Prostate gland (tissue), 2 donors: ENCODE measurements at places on chromosomes 4 and X.

- DNase-seq = no peak
Observed at GRCh38 chr4:159593681-159594080, 490.8 kb downstream of the RAPGEF2 start.

GRCh38 chr4:40992472-40993295 is 221.7 kb downstream of the APBB2 start:
- no peak for DNase-seq

DNA sequence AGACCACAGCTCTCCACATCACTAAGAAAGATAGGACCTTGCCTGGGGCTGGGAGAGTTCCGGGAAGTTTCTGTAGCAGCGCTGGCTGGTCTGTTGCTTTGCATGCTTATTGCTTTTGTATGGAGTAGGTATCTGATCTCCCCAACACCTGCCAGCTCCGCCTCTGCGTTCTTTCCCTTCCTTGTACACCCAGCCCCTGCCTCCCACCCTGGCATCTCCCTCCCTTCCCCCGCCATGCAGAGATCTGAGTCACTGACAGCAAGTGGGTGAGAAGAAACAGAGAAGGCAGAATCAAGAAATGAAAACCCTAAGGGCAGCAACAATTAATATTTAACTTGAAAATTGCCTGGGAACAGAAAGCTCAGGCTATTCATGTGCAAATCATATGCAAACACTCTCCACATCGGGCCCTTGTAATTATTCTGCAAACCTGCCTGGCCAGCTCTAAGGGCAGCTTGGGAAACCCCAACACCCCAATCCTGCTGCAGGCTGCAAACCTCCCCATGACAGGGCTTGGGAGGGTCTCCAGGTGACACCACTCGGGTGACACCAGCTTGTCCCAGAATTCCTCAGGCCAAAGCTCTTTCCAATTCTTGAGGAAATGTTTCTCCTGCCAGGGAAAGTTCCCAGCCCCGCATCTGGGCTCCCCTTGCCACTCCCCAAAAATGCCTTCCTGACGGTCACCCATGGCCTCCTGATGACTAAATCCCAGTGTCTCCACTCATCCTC is 257.2 kb downstream of the FBXW7 start:
- DNase-seq = no peak

DNA sequence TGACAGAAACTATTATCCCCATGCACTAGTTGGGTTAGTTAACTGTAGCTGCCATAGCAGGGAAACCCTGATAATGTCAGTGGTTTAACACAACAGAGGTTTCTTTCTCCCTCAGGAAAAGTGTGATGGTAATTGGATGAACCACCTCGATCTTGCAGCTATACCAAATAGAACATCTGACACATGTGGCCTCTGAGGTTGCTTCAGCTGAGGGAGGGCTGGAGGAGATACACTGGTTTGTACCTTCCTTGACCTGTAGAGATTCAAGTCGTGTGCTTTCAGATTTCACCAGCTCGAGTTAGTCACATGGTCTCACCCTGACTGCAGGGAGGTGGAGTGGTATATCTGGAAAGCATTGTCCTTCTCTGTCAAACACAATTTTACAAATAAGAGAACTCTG is 147.2 kb upstream of the SFRP2 start:
- no peak for DNase-seq

DNA sequence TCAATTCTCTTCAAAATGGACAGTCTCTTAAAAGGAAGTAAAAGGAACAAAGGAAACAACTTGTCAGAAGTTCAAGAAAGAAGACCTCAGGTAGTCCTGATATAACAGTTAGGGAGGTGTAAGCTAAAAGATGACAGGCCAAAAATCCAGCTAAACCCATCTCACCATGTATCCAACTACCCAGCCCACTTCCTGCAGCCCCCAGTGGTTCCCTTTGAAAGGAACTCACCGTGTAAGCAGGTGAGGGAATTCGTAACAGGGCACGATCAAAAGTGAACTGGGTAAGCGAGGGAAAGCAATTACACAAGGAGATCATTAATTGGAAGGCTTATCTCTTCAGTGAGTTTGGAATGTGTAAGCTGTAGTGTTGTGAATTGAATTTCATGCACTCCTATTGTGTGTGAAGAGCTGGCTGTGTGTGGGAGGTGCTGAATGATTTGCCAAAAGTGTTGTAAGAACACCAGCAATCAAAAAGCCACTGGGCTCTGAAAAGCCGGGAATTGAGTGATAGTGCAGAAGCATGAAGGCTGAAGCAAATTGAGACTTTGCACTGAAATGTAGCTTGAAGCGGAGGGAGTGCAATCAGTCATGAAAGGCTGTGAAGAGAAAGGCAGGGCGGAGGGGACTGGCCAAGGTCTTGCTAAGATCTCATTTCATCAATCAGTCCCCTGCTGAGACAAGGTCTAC is 914.2 kb upstream of the LCORL start:
- no peak for DNase-seq

DNA sequence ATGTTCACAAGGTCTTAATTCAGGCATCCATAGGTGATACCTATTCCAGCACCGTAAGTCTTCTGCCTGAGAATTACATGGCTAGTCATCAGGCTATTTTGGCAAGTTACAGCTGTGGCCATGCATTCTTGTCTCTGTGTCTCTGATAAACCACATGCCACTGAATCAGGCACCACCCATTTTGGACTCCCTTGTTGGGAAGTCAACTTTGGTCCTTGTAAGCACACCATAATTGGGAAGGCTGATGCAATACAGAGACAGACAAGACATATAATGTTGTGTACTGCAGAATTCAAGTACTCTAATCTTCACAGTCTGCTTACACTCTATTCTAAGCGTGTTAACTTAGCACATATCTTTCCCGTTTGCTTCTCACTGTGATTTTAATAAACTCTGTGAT is 483.7 kb upstream of the FTHL17 start:
- no peak for DNase-seq

DNA sequence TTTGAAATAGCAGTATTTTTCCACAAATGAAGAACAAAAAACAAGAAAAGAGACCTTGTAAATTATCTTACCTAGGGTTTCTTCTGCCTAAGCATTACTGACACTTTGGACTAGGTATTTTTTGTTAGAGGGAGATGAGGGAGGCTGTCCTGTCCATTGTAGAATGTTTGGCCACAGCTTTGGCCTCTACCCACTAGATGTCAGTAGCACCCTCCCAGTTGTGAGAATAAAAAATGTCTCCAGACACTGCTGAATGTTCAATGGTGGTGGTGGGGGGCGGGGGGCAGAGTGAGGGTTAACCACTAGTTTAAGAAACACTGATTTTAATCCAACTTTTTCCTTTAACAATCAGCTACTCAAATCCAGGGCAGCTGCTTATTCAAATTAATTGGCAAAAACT is 25.8 kb downstream of the OTUD4 start:
- no peak for DNase-seq

DNA sequence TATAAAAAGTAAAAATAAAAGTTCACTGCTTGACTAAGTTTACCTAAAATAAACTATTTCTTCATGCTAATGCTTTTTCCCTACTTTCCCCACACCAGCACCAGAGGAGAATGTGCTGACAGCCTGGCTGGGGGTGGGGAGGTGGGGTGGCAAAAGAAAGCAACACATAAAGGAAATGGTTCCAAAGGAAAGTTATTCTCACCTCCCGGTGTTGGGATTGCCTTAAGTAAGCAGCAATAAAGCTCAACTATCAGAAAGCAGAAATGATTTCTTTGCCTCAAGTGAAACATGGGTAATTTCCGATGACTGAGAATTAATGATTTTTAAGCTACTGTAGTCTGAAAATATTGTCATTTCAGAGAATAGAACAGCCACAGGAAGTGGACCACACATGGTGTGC is 84.5 kb upstream of the DKK2 start:
- no peak for DNase-seq

GRCh38 chr4:163536091-163536490 is 41.6 kb downstream of the TMA16 start:
- DNase-seq = no peak

- no peak for DNase-seq
Observed at GRCh38 chrX:477441-478012, 90.8 kb upstream of the PPP2R3B start.

DNA sequence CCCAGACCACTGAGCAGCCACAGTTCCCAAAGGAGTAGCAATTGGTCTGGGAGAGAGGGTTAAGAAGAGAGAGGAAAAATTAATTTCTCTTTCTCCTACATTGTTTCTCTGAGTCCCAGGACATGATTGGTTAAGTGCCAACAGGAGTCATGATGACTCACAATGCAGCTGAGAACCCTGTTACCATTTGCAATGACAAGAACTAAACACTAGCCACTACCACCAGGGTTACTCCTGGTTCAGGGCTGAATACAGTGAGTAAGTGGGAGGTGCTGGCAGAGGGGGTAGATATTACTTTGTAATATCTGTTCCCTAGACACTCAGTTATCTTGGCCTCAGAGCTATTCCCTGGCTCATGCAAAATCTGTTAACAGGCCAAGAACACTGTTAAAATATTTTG is 18.0 kb downstream of the ETDC start:
- no peak for DNase-seq

- no peak for DNase-seq
Observed at GRCh38 chrX:84216406-84216805, 28.4 kb upstream of the RPS6KA6 start.

GRCh38 chrX:136829413-136829812 is 48.7 kb upstream of the ARHGEF6 start:
- no peak for DNase-seq
